Fibroblast of skin of left biceps (primary cell): ENCODE measurements at places on chromosomes 4 and X.

DNA sequence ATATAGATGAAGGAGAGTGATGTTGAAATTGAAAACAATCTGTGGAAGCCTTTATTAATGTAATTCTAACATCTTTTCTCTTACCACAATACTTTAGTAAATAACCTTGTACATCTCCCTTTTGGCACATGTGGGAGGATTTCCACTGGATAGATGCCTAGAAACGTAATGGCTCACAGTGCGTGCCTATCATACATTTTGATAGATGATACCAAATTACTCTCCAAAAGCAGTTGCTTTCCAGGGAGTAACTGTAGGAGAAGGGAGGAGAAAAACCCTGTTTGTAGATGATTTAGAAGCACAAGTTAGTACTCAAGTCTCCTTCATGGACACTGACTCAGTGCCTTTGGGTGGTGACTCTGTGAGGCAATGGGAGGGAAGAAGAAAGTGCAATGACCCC lies 476.3 kb downstream of the CCSER1 start:
- DNase-seq: no peak

DNA sequence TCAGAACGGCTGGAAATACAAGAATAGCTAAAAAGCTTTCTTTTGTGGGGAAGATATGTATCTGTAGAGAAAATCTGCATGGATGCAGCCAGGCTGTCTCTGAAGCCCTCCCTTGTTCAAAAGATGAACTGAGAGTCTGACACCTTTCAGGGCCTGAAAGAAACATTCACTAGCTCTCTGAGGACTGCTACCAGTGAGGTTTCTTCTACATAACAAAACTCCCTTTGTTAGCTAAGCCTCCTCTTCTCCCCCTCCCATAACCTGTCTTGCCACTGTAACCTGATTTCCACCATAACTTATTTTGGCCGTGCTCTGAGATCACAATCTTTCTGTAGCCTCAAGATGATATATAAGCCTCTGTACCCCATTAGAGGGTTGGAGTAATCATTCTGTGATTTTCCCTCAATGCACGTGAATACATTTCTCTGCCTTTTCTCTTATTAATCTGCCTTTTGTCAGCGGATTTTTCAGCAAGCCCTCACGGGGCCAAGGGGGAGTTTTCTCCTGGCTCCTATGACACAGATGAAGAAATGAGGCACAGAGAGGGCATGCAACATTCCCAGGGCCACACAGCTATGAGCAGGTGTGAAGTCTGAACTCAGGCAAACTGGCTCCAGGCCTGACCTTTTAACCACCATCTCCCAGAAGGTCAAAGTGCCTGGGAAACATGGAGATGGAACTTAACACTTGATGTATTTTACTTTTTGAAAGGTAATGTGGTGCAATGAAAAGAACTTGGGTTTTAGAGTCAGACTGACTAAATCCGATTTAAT lies 161.6 kb upstream of the PRDX4 start:
- DNase-seq: no peak

DNA sequence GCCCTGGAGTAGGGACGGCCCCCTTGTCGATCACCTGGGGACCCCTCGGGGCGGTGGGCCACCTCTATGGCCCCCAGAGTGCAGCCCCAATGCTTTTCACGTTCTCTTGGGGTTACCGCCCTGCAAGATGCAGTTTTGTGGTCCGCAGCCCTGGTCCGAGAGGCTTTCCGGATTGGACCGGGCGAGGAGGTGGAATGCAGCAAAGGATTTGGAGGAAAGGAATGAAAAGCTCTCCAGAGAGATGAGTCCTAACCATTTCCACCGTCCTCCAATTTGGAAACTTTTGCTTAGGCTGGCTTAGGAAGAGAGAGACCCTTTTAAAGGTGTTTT lies 601 bp downstream of the SLC25A43 start:
- DNase-seq: no peak

- DNase-seq: no peak
These were observed 30.3 kb downstream of the TLR10 start for GRCh38 chr4:38752372-38752940.
